GM04504 (cell line): ENCODE measurements at places on chromosomes 12 and 14.
A peak's percentile ranks its signal among the peaks of the same experiment; 100 is the strongest.

DNA sequence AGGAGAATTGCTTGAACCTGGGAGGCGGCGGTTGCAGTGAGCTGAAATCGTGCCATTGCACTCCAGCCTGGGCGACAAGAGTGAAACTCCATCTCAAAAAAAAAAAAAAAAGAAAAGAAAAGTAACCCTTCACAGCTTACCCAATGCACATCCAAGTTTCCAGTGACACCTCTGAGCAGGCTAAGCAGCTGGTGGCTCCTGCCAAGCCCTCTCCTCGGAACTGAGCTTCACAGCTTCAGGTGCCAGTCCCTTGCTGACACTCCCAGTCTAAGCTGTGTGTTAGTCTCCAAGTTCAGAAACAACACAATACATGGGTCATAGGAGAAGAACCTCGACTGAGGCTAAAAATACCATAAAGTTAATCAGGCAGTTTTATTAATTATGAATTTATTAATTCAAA lies 7.9 kb downstream of the CD9 start:
- no peak for DNase-seq

- DNase-seq = peak; percentile 26
Measured at GRCh38 chr12:121060149-121061001, 21.3 kb upstream of the OASL start.

GRCh38 chr12:24229031-24229700 lies 279.7 kb upstream of the SOX5 start:
- DNase-seq = no peak

DNA sequence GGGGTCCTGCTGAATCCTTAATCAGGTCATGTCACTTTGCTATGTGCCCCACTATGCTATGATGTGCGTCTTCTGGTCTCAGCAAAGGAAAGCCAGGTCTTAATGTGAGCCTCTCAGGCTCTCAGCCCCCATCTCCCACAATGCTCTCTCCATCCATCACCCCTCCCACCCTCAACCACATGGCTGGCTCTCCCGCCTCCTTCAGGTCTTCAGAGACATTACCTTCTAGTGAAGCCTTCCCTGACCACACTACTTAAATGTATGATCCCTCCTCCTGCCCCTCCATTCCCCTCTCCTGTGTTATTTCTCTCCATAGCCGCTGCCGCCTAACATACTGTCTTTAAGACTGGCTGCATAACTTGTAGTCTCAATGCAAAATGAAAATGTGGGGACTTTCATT lies 50.5 kb downstream of the KRT80 start:
- no peak for DNase-seq

DNA sequence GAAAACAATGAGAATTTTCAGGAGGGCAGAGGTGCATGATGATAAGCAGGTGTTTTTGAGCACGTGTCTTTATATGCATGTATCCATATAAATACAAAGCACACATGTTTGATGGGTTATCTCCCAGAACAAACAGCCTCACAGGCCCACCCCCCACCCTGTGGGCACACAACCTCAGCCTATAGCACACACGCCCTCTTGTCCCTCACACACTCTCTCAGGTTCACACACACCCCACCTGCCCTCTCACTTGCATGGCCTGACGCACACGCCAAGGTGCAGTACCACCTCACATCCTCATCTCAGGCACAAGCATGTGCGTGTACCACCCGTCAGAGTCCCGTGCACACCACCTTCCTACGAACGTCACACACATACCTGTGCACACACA lies 8.6 kb upstream of the KRT8 start:
- no peak for DNase-seq

DNA sequence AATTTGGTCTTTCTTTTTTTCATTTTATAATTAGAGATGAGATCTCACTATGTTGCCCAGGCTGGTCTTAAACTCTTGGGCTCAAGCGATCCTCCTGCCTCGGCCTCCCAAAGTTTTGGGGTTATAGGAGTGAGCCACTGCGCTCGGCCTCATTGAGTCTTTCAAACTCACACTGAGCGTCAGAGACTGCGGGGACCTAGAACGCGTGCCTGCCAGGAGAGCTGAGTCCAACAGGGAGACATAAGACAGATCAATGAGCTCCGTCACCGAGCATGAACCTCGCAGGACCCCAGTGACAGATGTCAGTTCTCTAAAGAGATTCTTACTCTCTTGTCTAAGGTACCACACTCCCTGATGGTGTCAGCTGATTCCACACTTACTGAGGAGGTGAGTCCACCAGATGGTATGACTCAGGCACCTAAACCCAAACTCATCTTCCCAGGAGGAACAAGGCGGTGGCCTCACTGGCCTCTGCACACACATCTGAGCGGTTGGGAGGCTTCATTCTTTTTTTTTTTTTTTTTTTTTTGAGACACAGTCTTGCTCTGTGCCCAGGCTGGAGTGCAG lies 58.9 kb downstream of the CCDC88C start:
- no peak for DNase-seq

GRCh38 chr12:83866477-83866876 lies 1046.1 kb downstream of the SLC6A15 start:
- no peak for DNase-seq

DNA sequence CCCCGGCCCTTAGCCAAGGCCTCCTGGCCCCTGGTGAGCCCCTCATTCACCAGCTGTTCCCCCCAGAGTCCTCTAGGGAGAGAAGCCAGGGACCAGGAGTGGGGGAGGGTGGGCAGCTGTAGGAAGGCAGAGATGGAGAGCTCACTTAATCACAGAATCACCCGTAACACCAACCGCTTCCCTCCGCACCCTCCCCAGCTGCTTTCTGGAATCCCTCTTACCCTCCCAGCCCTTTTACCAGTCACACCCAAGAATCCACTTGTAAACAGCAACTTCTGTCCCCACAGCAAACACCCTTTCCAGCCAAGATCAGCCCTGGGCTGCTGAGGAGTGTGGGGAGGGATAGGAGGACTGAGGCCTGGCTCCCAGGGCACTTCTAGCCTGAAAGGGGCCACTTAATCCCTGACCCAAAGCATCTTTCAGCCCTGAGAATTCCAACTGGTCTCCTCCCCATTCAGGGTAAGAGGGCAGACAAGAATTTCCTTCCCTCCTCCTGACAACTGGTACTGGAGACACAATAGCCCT lies 18.8 kb downstream of the NCKAP5L start:
- no peak for DNase-seq

- DNase-seq = peak; percentile 94
Measured at GRCh38 chr12:101935890-101936746, 58.7 kb downstream of the DRAM1 start.

DNA sequence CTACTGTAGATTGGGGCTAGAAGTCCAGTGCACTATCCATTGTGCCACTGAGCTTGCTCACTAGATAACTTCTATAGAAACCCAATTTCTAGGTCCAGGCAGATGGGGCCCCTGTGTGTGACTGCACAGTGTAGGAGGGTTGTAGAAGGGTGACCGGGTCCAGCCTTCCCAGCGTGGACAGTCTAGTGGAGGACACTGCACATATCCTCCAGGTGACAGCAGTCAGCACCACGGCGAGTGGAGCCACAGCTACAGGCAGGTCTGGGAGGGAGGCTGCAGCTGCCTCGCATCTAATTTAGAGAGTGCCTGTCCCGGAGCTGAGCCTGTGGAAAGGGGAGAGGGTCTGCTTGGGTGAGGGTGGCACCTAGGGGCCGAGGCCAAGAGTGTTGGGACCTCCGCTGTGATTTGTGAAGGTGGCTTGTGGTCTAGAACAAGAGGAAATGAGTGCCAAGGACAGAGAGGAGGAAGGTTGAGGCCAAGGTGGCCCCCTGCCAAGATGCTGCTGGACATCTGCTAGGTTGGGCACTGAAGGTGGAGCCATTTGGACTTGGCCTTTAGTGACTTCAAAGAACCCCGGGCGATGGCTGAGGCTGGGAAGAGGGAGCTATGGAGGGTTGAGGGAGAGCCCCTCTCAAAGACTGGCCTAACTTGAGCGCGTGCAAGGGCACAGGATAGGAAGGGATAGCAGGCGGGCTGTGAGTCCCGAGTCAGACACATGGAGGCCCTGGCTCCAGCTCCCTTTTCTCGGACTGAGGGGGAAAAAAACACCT lies 46.0 kb upstream of the TRAF3 start:
- DNase-seq = no peak

GRCh38 chr14:54177019-54177418 lies 219.8 kb upstream of the CDKN3 start:
- no peak for DNase-seq

DNA sequence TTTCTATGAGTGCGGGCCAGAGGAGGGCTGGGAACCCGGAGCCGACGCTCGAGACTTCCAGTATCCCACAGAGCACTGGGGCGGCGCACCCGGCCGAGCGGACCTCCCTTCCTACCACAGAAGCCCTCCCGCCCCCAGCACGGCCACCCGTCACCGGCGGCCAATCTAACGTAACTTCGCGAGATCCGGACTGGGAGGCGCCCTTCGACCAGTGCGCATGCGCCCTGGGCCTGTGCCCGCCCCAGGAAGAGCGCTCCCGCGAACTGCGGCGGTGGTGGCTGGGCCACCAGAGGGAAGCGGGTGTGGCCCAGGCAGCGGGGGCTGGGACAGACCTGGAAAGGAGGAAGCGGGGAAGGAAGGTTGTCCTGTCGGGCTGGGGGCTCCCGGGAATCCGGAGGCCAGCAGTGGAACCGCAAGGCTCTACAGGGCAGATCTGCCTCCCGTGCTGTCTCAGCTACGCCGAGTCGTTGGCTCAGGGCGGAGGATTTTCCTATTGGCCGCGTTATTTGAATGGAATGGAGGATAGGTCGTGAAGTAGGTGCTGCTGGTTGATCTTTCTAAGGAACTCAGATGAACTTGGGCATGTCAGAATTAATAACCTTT lies at the start of gene PPP1R12A:
Gene PPP1R12A (minus strand): TSS at position 77 of the 603 bp plus-strand sequence. CDS start 166 bp downstream, outside the sequence.
- DNase-seq = peak; percentile 94

- DNase-seq = no peak
Measured at GRCh38 chr12:121404734-121405133, 4.8 kb downstream of the RNF34 start.

DNA sequence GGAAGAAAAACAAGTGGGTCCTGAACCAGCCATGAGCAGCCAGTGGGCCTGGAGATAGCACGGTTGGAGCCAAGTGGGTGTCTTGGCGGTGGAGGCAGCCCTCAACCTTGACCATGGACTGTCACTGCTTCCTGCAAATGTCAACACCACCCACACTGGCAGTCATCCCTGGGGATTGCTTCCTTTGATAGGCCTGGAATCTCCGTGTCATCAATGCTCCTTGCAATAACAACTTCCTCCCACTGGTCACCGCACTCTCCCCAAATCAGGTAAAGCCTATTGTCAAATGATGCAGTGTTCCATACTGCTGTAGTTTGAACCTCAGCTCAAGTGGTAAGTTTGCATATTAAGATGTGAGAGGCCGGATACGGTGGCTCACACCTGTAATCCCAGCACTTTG lies 129.1 kb downstream of the NTF3 start:
- DNase-seq = no peak

- no peak for DNase-seq
Measured at GRCh38 chr14:49033131-49033530, 553.0 kb downstream of the RPS29 start.

DNA sequence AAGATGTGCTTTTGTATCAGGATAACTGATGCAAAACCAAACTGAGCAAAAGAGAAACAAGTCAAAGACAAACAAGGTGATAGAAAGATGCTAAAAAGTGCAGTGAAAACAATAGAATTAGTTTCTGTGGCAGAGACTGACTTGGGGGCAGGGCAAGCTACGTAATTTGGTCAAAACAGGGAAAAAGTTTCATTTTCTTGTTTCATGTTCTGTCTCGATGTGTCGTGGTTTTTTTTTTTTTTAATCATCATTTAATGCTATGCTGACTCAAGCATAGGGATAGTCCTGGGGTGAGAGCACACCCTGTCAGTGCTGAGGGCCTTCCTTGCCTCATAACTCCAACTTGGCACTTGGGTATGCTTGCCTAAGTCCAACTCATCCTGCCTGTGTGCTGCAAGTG lies 144.1 kb upstream of the PTPRQ start:
- DNase-seq = no peak

GRCh38 chr12:91113621-91114020 lies 2.3 kb upstream of the LUM start:
- no peak for DNase-seq

- DNase-seq = no peak
Measured at GRCh38 chr14:90405101-90405500, 8.3 kb downstream of the CALM1 start.

DNA sequence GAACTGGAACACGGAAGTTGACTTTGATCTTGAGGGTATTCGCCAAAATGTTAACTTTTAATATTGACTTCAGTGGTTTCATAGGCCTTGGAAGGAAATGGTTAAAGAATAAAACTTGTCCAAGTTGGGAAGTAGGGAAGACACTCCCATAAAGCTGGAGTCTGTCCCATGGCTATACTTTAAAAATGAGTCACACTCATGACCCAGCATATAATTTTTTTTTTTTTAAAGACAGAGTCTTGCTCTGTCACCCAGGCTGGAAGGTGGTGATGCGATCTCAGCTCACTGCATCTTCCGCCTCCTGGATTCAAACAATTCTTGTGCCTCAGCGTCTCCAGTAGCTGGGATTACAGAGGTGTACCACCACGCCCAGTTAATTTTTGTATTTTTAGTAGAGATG lies 19.6 kb downstream of the TMPRSS12 start:
- peak; percentile 24 for DNase-seq

DNA sequence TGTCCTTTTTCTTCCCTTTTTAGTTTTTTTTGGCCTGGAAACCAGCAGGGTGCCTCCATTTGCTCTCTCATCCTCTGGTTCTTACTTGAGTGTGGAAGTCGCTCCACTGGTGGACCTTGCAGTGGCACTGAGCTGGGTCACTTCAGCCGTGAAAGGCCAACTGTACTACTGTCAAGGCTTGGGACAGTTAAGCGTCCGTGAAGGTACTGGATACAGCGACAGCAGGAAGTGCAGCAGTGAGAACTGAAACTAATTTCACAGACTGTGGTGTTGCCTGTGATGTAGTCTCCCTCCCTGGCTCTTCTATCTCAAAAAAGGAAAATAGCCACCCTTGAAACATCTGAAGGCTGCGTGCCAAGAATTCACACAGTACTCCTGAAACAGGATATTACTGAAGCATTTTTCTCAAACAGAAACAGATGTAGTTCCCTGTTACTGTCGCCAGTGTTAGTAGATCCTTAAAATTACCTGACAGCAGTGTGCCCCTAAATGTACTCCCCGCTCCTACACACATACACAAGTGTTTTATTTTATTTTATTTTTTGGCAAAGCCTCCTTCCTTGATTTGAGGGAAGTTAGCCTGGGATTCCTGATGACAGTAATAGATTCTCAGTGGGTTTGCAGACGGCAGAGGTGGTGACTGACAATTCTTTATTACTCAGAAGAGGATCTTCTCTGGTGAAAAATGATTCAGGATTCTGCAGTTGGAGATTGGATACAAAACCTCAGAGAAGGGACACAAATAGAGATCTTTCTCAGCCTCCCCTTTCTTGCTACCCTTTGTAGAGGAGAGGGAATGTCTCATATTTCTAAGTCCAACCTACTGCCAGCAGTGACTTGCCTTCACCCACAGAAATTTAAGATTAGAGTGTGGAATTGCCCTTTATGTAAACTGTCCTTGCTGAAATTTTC lies 4.4 kb downstream of the SUSD6 start:
- DNase-seq = peak; percentile 75
